Bronchial epithelial cell (primary cell): ENCODE measurements at places on chromosomes 7 and 10.
A peak's percentile ranks its signal among the peaks of the same experiment; 100 is the strongest.

DNA sequence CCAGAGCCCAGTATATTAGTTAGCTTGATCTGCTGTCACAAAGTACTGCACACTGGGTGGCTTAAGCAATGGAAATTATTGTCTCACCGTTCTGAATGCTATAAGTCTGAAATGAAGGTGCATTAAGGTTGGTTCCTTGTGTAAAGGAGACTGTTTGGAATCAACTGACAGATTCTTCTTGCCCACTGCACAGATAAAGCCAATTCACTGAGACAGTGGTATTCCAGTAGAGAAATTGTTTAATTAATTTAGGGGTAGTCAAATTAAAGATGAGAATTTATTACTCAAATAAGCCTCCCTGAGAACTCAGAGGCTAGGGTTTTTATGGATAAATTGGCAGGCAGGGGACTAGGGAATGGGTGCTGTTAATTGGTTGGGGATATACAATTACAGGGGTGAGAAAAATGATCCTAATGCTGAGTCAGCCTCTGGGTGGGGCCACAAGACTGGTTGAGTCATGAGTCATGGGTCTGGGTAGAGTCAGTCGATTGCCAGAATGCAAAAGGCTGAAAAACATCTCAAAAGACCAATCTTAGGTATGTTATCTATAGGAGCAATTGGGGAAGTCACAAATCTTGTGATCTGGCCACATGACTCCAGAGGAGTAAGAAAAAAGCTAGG is 23.5 kb upstream of the SAMD9L start:
- peak; percentile 43 for DNase-seq

- DNase-seq, result no peak
Measured at GRCh38 chr7:149723795-149724495, 49.4 kb downstream of the ZNF467 start.

DNA sequence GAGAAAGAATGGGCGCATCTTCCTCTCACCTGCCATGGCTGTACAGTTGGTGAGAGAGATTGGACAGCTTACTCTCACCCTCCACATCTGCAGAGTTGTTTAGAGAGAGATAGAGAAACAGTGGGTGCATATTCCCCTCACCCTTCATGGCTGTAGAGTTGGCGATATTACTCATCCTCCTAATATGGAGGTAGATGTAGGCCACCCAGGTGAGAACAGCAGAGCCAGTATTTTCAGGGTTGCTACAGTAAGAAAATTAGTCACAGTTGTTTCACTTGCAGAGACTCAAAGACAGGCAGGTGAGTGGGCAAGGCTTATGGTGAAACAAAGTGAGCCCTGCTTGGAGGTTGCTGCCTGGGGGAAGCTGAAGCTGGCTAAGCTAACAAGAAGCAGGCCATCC is 65.0 kb upstream of the PFKP start:
- DNase-seq, result no peak

DNA sequence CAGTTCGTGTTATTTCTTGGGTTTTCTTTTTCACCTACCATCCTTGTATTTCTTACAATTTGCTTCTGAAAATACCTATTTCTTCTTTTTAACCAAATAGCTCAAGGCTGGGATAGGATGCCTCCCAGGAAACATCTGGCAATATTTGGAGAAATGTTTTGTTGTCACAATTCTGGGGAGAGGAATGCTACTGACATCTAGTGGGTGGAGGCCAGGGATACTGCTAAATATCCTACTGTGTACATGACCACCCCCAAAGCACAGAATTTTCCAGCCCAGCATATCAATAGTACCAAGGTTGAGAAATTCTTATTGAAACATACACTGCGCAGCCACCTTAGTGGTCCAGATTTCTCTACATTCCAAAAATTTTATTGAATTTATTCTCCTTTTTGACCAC is 55.5 kb downstream of the CNTNAP2 start:
- DNase-seq, result no peak

DNA sequence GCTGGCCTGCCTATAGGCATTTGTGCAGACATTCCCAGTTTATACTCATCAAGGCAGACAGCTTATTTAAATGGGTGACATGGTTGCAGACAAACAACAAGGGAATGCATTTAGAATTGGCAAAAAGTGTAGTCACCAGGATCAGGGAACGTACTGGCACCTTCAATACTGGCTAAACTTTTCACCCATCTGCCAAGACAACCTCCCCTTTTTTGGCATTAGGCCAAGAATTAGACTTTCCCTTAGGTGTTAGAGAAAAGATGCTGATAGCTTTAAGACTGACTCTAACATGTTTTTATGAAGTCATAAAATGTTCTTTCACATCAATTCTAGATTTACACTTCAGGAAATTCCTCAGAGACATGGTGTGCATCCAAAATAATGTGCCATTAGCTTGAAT is 365.9 kb downstream of the PHTF2 start:
- DNase-seq, result no peak
